BJ (cell line): ENCODE measurements at places on chromosomes 2 and 18. TPM values are rescaled to one million over a fixed set of nuclear protein-coding genes. Genes with fewer than 3 reads are reported as not detected.

The OR6B3 gene
- not detected in 2 replicates for polyA plus RNA-seq

The SUCLG1 gene
- polyA plus RNA-seq: 34.3 and 51.5 TPM in 2 replicates

The CYP27C1 gene
- polyA plus RNA-seq: 0.13 and 0.28 TPM in 2 replicates

The RAPH1 gene
- polyA plus RNA-seq: 3.3 and 5.6 TPM in 2 replicates

The SPP2 gene
- not detected in 2 replicates for polyA plus RNA-seq

The PCARE gene
- polyA plus RNA-seq: not detected in 2 replicates

The STRADB gene
- polyA plus RNA-seq: 18.2 and 31.3 TPM in 2 replicates

The SKA1 gene
- polyA plus RNA-seq: 6.2 and 9.7 TPM in 2 replicates

The ABCG5 gene
- not detected in 2 replicates for polyA plus RNA-seq

The RAB17 gene
- 0.25 and 0.51 TPM in 2 replicates for polyA plus RNA-seq

The MYO7B gene
- 0.07 and 0.36 TPM in 2 replicates for polyA plus RNA-seq

The CHRNG gene
- polyA plus RNA-seq: not detected in 2 replicates

The DPP4 gene
- polyA plus RNA-seq: 10.3 and 22.3 TPM in 2 replicates

The METTL5 gene
- polyA plus RNA-seq: 17.3 and 30.3 TPM in 2 replicates

The ALPI gene
- polyA plus RNA-seq: not detected in 2 replicates

The SPDYA gene
- polyA plus RNA-seq: 0.10 TPM in 1 of 2 replicates, not detected in the other

The NAT8 gene
- not detected in 2 replicates for polyA plus RNA-seq

The PMAIP1 gene
- 6.8 and 12.4 TPM in 2 replicates for polyA plus RNA-seq

The PRSS56 gene
- not detected in 2 replicates for polyA plus RNA-seq

The SGO2 gene
- 3.2 and 7.3 TPM in 2 replicates for polyA plus RNA-seq

The RFTN2 gene
- 0.04 and 0.16 TPM in 2 replicates for polyA plus RNA-seq

The GALM gene
- 9.6 and 10.1 TPM in 2 replicates for polyA plus RNA-seq

The IDH1 gene
- 41.9 and 63.2 TPM in 2 replicates for polyA plus RNA-seq

The CFC1 gene
- polyA plus RNA-seq: not detected in 2 replicates

The TRIM54 gene
- polyA plus RNA-seq: 0.05 TPM in 1 of 2 replicates, not detected in the other

The CELF4 gene
- not detected in 2 replicates for polyA plus RNA-seq

The SERPINB13 gene
- polyA plus RNA-seq: not detected in 2 replicates

The UGT1A8 gene
- polyA plus RNA-seq: not detected in 2 replicates

The SCG2 gene
- 0.17 and 0.26 TPM in 2 replicates for polyA plus RNA-seq
